Stimulated activated CD4-positive, alpha-beta T cell treated with anti-CD3 and anti-CD28 coated beads, Interleukin-15, amount 100 ng/mL, for 1 hour (primary cell): ENCODE measurements at places on chromosomes 4 and X.

DNA sequence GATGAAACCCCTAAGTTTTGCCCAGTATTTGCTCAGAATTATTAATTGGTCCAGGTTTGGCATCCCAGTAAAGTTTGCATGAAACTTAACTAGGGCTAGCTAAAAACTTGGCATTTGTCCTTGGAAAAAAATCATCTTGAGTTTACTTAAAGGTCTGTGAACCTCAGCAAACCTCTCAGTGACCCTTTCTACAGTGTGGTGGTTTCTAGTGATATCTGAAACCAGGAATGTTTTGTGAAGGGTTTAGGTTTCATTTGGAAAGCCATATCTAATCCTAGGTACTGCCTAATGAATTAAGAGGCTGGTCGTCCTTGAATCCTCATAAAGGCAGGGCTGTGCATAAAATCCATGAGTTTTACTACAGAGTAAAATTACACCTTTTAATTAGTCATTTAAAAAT, 218.5 kb upstream of the ANKRD50 start:
- no peak for DNase-seq

DNA sequence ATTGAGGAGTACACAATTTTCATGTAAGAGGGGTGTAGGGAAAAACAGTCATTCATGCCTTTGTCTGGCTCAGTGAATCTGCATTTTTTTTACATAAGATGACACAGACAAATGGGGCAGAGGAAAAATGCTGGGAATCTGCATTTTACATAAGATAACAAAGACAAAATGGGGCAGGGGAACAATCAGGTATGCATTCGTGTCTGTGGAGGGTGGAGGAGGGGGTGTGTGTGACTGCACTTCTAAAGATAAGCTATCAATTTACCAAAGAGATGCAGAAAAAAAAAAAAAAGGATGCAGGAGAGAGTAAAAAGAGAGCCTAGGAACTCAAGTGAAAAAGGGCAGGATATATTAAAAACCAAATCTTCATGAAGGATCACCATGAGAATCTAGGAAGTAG, 637.4 kb downstream of the ZNF674 start:
- DNase-seq, result no peak

- no peak for DNase-seq
Measured at GRCh38 chrX:30402366-30402765, 93.2 kb upstream of the NR0B1 start.

GRCh38 chrX:118420462-118420861, 74.6 kb downstream of the WDR44 start:
- DNase-seq, result no peak

DNA sequence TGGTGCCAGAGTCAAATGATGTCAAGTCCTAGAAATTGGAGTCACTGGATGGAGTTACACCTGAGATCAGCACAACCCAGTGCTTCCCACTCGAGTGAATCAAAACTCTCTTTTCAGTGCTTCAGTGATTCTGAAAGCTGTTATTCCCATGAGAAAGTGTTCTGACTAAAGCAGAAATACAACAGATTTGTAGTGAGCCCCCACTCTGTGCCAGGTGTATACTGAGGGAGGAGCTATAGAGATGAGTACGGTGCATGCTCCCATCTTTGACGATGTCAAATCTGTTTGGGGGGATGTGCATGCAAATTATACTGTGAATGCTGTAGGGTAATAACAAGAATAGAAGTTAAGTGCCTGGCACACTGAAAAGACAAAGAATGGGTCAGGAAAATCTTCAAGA, 330.2 kb downstream of the HS3ST1 start:
- no peak for DNase-seq

- DNase-seq, result no peak
Measured at GRCh38 chr4:119080721-119081541, 54.7 kb upstream of the MYOZ2 start.

- no peak for DNase-seq
Measured at GRCh38 chrX:54042609-54043021, 1.7 kb downstream of the PHF8 start.

DNA sequence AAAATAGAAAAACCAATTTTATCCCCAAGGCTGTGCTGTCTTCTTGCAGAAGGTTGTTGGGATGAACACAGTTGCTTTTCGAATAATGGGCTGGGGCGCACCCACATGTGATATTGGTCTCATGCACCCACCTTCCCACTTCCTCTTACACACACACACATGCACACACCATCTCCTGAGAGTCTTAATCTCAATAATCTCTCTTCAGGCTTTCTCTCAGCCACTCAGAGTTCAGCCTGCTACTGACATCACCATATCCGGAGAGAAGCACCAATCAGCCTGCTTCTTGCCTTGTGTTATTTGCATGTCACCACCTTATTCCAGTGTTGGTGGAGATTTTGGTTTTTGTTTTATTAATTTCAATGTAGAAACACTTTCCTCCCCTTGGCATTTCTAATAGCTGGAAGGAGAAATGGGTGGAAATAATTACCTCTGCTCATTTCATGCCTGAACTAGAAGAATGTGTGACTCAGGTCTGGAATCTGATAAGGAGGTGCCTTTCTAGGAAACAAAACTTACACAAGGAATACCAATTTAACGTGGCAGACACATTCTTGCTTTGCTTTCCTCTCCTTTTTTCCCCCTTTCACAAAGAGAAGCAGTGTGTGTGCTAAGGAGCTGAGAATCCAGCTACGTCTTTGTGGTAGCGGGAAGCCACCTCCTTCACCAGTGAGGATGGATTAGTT, 400.2 kb downstream of the MID1IP1 start:
- DNase-seq, result no peak

DNA sequence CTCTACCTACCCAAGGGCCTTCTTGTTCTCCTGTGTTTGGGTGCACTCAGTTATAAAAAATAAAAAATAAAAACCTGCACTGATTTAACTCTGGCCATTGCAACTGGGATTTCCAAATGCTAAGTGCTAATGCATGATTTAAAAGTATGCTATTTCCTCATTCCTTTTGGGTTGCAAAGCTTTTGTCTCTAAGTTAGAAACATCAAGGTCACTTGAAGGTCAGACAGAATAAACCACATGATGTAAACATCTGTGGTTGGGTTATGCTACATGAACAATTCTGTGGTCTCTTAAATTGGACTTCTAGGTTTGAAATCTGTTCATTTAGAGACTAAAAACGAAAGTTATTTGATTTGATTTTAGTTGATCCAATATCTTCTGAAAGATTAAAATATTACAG, 1547.4 kb upstream of the TENM3 start:
- DNase-seq, result no peak

DNA sequence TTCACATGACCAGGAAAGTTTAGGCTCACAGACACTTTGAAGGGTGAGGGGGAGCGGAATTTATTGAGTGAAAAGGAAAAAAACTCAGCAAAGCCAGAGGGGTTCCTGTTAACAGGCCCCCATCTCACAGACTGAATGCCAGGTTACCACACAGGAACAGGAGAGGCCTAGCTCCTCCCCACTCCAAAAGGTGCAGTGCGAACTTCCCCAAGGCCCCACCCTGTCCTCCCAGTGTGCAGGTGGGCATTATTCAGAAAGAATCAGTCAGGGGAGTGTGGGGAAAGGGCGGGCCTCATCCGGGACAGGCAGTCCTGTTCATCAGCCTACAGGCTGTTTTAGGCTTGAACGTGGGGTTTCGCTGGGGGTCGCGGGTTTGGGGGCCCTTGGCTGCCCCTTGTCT, 4.0 kb downstream of the OTC start:
- DNase-seq, result no peak

GRCh38 chrX:56813318-56813837, 84.3 kb downstream of the NBDY start:
- DNase-seq, result no peak

DNA sequence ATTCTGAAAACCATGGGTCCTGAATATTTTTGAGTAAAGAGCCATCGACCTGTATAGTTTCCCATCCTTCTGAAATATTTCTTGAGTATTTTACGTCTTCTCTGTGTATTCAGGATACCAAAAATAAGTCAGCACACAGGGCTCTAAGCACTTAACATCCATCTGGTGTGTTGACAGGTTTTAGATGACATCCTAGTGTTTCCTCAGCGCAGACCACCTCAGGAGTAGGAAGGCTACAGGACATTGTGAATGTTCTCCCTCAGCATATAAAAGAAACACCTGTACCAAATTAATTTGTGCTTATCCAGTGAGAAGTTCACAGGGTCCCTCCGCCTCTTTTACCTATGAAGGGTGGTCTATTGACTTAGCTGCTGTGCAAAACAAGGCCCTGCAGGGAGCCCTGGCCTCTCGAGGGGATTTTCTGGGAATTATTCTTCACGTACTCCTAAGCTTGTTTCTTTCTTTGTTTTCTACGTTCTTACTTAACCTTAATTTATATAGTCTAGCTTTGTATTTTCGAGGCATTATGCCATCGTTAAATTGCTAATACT, 241.8 kb downstream of the FBXO8 start:
- DNase-seq, result no peak

GRCh38 chr4:182502064-182502463, 258.9 kb downstream of the TENM3 start:
- no peak for DNase-seq

DNA sequence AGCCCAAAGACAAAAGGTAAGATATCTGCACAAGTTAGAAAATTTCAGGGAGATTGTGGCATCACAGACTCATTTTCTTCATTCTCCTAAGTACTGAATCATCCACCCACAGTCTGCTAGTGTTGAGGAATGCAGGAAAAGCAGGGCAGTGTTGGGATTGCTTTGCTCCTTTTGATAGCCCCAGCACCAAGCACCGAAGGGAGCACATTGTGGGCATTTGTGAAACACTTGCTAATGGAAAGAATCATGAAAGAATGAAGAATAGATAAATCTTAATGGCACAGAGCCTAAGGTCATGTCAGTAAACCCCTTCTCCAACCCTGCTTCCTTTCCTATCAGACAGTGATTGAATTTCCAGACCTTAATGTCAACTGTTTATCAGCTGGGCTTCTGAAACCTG, 103.1 kb upstream of the GPRIN3 start:
- DNase-seq, result no peak

- DNase-seq, result no peak
Measured at GRCh38 chr4:184818216-184818564, 7.6 kb downstream of the ACSL1 start.

DNA sequence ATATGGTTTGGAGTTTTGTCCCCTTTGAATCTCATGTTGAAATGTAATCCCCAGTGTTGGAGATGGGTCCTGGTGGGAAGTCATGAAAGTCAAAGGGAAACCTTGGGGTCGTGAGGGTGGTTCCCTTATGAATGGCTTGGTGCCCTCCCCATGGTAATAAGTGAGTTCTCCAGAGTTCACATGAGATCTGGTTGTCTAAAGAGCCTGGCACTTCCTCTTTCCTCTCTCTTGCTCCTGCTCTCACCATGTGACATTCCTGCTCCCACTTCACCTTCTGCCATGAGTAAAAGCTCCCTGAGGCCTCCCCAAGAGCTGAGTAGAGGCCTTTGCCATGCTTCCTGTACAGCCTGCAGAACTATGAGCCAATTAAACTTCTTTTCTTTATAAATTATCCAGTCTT, 5.5 kb upstream of the IL15 start:
- DNase-seq, result no peak

GRCh38 chr4:56112377-56112776, 163.6 kb downstream of the CEP135 start:
- DNase-seq, result no peak

DNA sequence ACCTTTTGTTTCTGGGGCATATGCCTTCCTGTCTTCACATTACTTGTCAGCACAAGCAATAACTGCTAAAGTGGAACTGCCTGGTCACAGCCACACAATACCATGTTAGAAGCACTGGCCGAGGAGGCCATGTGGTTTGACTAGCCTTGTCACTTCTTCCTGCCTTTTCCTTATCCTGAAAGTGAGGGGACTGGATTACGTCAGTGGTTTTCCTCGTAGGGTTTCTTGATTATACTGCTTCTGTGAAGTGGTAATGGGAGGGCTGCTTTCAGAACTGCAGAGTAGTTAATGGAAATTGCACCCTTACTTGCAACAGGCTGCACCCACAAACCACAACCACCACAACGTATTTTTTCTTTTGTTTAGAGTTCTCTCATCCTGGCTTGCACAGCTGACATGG, 26.6 kb downstream of the ZRSR2 start:
- no peak for DNase-seq

- no peak for DNase-seq
Measured at GRCh38 chr4:102616636-102617035, 115.5 kb downstream of the NFKB1 start.

GRCh38 chr4:36549252-36549651, 267.8 kb downstream of the DTHD1 start:
- DNase-seq, result no peak

DNA sequence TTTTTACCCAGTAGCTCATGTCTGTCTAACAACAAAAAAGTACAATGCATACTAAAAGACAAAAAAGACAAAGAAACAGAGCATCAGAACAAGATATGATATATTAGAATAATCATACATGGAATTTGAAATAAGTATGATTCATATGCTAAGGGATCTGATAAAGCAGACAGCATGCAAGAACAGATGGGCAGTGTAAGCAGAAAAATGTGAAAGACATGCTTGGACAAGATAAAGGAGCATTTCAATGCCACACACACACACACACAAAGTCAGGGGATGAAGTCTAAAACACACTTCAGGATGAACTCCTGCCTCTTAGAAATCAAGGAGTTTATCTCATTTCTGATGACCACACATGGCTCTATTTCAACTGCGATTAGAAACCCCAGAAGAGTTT, 649.6 kb upstream of the NDST4 start:
- no peak for DNase-seq

- DNase-seq, result no peak
Measured at GRCh38 chr4:7609316-7609715, 174.6 kb upstream of the PSAPL1 start.

DNA sequence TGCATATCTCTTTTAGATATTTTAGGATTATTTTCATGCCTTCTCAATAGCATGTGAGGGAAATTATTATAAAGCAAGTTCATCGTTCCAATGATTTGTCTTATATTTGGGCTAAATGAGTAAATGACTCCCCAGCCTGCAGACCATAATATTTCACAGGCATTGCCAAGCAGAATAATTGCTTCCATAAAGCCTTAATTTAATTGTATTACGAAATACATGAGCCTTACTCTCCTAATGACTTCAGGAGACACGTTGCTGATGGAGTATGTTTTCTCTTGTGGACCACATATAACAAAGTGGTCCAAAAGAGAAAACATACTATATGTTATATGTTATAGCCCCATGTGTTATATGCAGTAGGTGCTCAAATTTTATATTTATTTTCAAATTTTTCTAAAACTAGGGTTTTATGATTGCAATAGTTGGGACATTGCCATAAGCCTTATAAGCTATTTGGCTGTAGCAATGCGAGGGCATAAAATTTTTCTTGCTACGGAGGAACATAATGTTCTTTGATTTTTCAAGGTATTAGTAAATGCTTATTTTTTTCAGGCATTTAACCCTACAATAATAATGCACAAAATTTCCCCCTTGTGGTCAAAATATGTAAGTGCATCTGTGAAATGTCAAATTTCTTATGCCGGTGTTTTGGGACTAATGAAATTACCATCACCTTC, 26.2 kb upstream of the TMPRSS11D start:
- DNase-seq, result no peak

DNA sequence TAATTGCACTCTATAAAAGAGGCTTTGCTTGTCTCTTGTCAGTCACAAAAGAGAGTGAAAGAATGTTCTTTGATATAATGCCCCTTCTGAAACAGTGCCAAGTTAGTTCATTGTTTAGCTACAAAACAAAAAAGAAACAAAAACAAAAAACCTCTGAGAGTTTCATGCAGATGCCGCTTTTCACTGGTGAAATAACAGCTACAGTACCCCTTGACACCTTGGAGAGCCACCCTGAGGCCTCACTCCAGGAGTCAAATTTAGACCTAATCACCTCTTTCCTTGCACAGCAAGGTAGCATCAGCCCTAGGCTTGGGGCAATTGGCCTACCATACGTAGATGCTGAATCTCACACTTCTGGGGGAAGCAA, 185.2 kb downstream of the UNC5C start:
- DNase-seq, result no peak
